ENCODE measurements at places on chromosomes 16 and 17. TPM values are rescaled to one million over a fixed set of nuclear protein-coding genes. Genes with fewer than 3 reads are reported as not detected.

Gene TK2
- total RNA-seq: 23.7 TPM

Gene ATP1B2
- 0.08 TPM for total RNA-seq

Gene TERB1
- not detected for total RNA-seq

Gene CHST5
- total RNA-seq: 0.16 TPM

Gene CDK3
- total RNA-seq: 5.4 TPM

Gene CDRT15
- not detected for total RNA-seq

Gene ST6GALNAC2
- 2.8 TPM for total RNA-seq

Gene CLEC18B
- 3.9 TPM for total RNA-seq

Gene KRTAP1-1
- total RNA-seq: not detected

Gene SCNN1G
- not detected for total RNA-seq

Gene NPB
- 0.11 TPM for total RNA-seq

Gene CCDC200
- total RNA-seq: not detected

Gene RRAD
- total RNA-seq: 0.68 TPM

Gene MPO
- not detected for total RNA-seq

Gene KRTAP4-4
- total RNA-seq: not detected

Gene PAGR1
- total RNA-seq: 64.7 TPM

Gene EVPL
- 0.03 TPM for total RNA-seq

Gene TEX19
- total RNA-seq: 0.98 TPM

Measured in A375 (cell line).